ENCODE measurements at places on chromosomes 5 and 9. TPM values are rescaled to one million over a fixed set of nuclear protein-coding genes. Genes with fewer than 3 reads are reported as not detected.

SLC2A6 gene
- polyA plus RNA-seq = 39.6 TPM

SLC45A2 gene
- not detected for polyA plus RNA-seq

POU5F2 gene
- 0.11 TPM for polyA plus RNA-seq

DNA sequence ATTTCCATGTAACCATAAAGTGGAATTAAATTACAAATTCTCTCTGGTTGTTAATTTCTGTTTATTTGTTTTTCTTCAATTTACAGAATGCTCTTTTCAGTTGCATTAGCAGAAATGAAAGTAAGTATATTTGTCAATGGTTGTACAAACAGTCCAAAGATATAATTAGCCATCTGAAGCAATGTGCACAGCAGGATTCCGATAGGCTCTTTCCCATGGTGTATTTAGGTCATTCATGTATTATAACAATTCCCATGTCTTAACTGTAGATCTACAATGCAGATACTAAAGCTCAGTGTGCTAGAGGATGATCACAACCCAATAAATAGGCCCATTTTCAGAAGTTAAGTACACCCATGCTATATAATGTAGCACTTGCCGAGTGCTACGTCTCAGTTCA lies 43.8 kb downstream of the RECK start:
- no peak for DNase-seq

DNA sequence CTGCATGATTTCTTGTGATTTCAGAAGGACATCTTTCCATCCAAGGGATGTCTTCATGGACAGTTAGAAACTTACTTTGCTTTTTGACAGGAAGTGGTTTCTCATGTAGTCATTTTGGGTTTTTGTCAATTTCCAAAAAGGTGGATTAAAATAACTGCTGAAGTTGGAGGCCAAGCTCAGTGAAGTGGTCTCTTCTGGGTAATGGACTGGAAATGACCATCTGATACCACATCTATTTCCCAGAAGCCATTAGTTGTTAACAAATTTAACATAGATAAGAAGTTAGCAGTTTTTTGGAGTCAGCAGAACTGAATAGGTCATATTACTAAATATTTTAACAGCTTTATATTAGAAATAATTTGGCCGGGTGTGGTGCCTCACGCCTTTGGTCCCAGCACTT lies 86.2 kb upstream of the MYO10 start:
- no peak for DNase-seq

- no peak for DNase-seq
These were observed 28.6 kb upstream of the TNC start for GRCh38 chr9:115146581-115147021.
